Right renal cortex interstitium (tissue), 3 donors: ENCODE measurements at places on chromosomes 11 and 22. TPM values are rescaled to one million over a fixed set of nuclear protein-coding genes. Genes with fewer than 3 reads are reported as not detected.

SORL1 gene
- 53.5 TPM for polyA plus RNA-seq

SDF2L1 gene
- polyA plus RNA-seq = 16.1 TPM

C11orf97 gene
- polyA plus RNA-seq = 0.39 TPM

KRTAP5-11 gene
- 0.28 TPM for polyA plus RNA-seq

FBLN1 gene
- 79.1 TPM for polyA plus RNA-seq

DMC1 gene
- 5.4 TPM for polyA plus RNA-seq

TNNI2 gene
- polyA plus RNA-seq = 0.29 TPM

TSPAN32 gene
- 2.3 TPM for polyA plus RNA-seq

APOA5 gene
- not detected for polyA plus RNA-seq

CRACR2B gene
- 9.1 TPM for polyA plus RNA-seq

INS gene
- not detected for polyA plus RNA-seq

FXYD2 gene
- 412 TPM for polyA plus RNA-seq
